ENCODE measurements at places on chromosomes 7 and 10. TPM values are rescaled to one million over a fixed set of nuclear protein-coding genes. Genes with fewer than 3 reads are reported as not detected.

DNA sequence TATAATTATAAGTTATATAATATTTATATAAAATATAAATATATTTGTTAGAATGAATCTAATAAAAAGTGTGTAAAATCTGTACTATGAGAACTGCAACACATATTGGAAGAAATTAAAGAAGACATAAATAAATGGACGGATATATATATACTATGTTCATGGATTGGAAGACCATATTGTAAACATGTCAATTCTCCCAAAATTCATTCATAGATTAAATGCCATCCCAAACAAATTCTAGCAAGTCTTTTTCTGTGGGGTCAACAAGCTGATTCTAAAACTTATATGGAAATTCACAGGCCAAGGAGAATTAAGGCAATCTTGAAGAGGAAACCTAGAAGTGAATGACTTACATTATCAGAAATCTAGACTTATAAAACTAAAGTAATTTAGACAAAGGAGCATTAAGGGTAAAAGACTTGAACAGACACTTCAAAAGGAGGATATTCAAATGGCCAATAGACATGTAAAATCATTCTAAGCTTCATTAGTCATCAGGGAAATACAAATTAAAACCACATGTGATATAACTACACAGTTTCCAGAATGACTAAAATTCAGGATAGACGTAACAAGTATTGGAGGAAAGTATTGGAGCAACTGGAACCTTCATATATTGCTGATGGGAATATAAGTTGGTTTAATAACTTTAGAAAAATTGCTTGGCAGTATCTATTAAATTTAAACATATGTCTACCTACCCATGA, 225.9 kb downstream of the EMX2 start:
- DNase-seq, result no peak

Gene PPP1R9A
- total RNA-seq, result under 0.01 TPM

DNA sequence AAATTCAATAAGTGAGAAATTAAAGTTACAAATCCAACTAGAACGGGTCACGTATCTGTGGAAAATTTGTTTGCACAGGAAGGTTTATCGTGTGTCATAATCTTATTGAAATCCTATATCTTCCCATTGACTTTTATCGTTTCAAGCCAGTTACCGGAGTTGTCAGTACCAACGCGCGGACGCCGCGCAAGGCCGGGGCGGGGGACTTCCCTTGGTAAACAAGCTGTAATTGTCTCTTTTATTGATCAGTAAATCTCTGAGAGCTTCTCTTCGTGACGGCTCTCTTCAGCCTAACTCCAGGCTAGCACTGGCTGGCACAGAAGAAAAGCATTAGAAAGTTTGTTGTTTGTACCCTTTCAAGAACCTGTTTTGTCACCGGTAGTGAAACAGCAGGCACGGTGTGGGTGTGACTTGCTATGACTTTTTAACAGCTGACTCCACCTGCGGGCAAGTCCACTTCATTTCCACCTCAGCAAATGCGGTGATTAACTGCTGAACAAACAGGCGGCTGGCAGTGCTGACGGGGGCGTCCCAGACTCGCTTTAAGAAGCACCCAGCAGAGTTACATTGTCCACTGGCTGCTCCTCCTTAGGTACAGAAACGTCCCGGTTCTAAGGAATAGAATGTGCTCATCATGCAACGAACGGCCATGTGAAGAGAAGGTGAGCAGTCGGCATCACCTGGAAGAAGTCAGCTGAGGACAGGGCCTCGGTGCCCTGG, 215.8 kb downstream of the MAD1L1 start:
- no peak for DNase-seq

DNA sequence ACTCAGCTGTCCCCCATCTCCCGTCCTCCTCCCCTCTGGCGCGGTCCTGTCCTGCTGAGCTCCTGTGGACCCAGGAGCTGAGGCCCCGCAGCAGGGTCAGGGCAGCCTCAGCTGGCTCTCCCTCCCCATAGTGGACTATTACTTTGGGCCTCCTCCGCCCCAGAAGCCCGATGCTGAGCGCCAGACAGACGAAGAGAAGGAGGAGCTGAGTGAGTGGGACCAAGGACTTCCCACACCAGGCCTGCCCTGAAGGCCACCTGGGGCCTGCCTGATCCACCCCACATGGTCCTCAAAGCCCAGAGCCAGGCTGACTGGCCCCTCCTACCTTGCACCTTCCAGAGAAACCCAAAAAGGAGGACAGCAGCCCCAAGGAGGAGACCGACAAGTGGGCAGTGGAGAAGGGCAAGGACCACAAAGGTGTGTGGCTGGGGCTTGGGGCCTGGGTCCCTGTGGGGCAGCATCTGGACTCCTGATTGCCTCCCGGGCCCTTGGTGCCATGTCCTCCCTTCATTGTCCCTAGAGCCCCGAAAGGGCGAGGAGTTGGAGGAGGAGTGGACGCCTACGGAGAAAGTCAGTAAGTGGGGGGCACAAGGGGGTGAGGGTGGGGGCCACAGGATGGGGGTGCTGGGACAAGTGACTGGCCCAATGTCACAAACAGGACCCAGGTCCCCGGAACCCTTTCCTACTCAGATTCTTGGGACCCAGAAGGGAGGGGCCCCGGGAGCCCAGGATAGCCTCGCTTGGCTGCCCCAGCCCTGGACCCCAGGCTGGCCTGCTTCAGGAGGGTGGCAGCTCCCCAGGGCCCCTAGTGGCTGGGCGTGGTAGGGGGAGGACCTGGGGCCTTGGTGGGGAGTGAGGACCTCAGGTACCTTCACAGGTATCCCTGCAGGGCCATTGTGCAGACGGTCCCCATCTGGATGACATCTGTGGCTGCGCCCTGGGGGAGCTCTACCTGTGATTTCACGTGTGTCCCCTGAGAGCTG, 4.9 kb downstream of the AEBP1 start:
- DNase-seq, result no peak

DNA sequence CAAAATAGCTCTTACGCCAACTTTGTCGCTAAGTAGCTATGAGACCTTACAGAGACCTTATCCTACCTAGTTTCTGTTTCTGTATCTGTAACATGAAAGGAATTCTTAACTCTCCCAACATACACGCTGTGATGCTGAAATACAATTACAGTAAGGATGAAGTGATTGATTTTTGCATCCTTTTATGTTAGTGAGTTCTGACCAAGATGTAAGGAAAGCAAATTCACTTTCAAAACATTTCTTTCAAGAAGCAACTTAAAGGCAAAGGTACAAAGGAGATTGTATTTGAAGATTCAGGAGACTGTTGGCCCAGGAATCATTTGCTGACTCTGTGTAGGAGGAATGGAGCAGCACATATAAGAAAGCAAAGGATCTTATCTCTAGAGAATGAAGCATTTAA, 7.1 kb upstream of the ANK3 start:
- no peak for DNase-seq
